ENCODE measurements at places on chromosomes 6 and 20. TPM values are rescaled to one million over a fixed set of nuclear protein-coding genes. Genes with fewer than 3 reads are reported as not detected.

- DNase-seq, result no peak
These were observed 42.9 kb downstream of the UQCC1 start for GRCh38 chr20:35368666-35369423.

DNA sequence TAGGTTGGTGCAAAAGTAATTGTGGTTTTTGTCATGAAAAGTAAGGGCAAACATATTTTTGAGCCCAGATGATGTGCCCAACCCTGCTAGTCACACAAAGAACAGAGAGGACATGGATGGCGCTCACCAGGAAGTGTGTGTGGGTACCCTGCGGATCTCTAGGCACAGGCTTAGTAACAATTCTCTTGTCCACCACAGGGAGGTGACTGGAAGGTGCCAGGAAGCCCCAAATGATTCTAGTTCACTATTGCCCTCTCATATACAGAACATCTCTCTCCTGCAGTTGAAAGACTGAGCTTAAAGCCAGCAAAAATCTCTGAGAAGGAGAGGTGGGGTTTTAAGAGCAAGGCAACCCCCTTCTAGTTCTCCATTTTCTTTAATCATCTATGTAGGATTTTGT is 272.1 kb upstream of the TAB2 start:
- DNase-seq, result no peak

GRCh38 chr6:103191391-103192093 is 1668.2 kb downstream of the HACE1 start:
- no peak for DNase-seq

The HLA-G gene
- 6.9 TPM for polyA plus RNA-seq

- DNase-seq, result no peak
These were observed 38.1 kb upstream of the ZBTB24 start for GRCh38 chr6:109521080-109521479.

The PLN gene
- 4.8 TPM for polyA plus RNA-seq

All from left kidney (tissue), 8 donors.